ENCODE measurements at places on chromosomes 1 and 21. TPM values are rescaled to one million over a fixed set of nuclear protein-coding genes. Genes with fewer than 3 reads are reported as not detected.
A peak's percentile ranks its signal among the peaks of the same experiment; 100 is the strongest.

DNA sequence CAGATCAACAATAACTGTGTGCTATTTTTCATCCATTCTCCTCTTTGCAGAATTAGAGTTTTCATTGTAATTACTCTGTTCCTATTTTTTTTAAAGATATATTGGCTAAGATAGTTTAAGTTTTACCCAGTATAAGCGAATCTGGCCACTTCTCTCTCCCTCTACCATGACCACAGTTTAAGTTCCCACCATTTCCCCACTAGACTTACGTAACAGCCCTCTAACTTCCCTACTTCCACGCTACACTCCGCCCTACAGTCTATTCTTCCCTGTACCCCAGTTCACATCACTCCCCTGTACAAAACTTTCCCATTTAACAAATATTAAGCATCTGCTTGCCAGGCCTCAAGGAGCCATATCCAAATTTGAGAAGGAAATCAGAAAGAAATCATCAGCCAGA is 16.5 kb downstream of the CTSK start:
- no peak overlapping the region for H3K27ac ChIP-seq
- no peaks in the 10 kb centered on the region for H3K27me3 ChIP-seq
- H3K4me3 ChIP-seq = no peak overlapping the region
- H3K36me3 ChIP-seq = peaks cover 18% of the 10 kb centered on the region

DNA sequence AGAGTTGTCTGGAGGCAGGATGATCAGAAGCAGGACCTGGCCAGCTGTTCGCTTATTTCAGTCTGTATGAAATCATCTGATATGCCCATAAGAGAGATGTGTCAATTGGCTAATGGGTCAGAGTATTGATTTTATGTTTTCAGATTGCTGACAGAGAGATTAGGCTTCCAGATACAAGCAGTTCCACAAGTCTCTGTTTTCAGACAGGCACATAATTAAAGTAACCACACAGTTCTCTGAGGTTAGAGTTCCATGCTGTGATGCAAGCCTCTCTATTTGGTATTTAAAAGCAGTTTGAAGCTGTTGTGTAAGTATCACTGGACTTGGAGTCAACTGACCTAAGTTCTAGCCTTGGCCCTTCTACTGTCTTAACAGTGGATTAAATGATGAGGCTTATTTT is 50.1 kb downstream of the ATF6 start:
- H3K27ac ChIP-seq = no peak overlapping the region
- no peak for DNase-seq
- H3K4me1 ChIP-seq = peaks cover 5% of the 10 kb centered on the region
- H3K27me3 ChIP-seq = no peaks in the 10 kb centered on the region
- peaks cover 17% of the 10 kb centered on the region for H3K36me3 ChIP-seq
- no peak overlapping the region for H3K4me3 ChIP-seq

- H3K27ac ChIP-seq = peak overlapping the region; percentile 53
- H3K36me3 ChIP-seq = peaks cover 5% of the 10 kb centered on the region
- no peak for DNase-seq
- peak overlapping the region; percentile 21 for H3K4me3 ChIP-seq
- peaks cover 23% of the 10 kb centered on the region for H3K4me1 ChIP-seq
- H3K27me3 ChIP-seq = no peaks in the 10 kb centered on the region
Observed at GRCh38 chr1:156602557-156602993, 1.3 kb upstream of the GPATCH4 start.

GRCh38 chr1:230866171-230867070 is 1.9 kb downstream of the C1orf198 start:
- no peaks in the 10 kb centered on the region for H3K27me3 ChIP-seq
- no peak for DNase-seq
- peak overlapping the region; percentile 87 for H3K27ac ChIP-seq
- H3K36me3 ChIP-seq = peaks cover 4% of the 10 kb centered on the region
- peaks cover 69% of the 10 kb centered on the region for H3K4me1 ChIP-seq

DNA sequence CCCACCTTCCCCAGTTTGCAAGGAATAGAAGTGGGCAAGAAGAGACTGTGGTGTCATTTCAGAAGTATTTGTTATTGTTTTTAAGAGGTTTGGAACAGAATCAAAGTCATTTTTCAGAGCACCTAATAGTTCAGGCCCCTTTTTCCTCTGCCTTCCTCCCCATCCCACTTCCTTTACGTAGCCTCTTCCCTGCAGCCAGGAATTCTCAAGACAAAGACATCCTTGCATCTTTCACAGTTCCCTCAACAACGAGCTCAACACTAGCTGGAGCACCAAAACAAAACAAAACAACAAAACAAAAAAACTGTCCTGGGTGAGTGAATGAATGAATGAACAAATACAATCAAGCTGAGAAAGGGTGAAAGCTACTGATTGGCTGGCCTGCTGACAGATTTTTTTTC is 7.0 kb downstream of the PALMD start:
- no peak for DNase-seq
- H3K27ac ChIP-seq = no peak overlapping the region

- H3K4me3 ChIP-seq = no peak overlapping the region
- H3K36me3 ChIP-seq = no peaks in the 10 kb centered on the region
- peaks cover 20% of the 10 kb centered on the region for H3K4me1 ChIP-seq
- no peak overlapping the region for H3K27ac ChIP-seq
- no peak for DNase-seq
Observed at GRCh38 chr21:29235714-29236197, 63.0 kb upstream of the BACH1 start.

- H3K27ac ChIP-seq = no peak overlapping the region
- no peak for DNase-seq
- no peaks in the 10 kb centered on the region for H3K27me3 ChIP-seq
- H3K36me3 ChIP-seq = peaks cover 13% of the 10 kb centered on the region
- H3K4me1 ChIP-seq = peaks cover 16% of the 10 kb centered on the region
- no peak overlapping the region for H3K4me3 ChIP-seq
Observed at GRCh38 chr1:202135221-202135721, 9.3 kb downstream of the ARL8A start.

DNA sequence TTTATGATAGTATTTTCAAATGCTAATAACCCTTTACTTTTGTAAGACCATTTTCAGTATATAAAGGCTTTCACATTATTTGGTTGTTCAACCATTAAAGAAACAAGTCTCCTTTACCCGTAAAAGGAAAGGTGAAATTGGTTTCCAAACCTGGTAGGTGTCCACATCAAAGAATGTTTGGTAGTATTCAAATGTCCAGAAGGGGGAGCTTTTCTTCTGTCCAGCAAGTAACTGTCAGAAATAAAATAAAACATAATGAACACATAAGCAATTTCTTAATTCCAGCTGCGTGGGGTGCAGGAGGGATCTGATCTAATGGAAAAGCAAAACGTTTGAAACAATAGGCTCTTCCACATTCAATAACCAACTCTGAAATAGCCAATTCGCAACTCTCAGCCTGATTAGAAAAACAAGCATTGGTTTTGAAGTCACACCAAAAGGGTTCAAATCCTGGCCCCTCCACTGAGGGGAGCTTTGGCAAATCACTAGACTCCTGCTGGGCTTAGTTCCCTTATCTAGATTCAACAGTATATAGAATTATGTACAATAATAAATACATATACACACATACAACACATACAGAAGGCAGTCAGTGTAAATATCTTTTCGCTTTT is 11.0 kb downstream of the YIPF1 start:
- DNase-seq = no peak
- H3K4me1 ChIP-seq = no peaks in the 10 kb centered on the region
- H3K4me3 ChIP-seq = no peak overlapping the region
- no peaks in the 10 kb centered on the region for H3K27me3 ChIP-seq
- no peak overlapping the region for H3K27ac ChIP-seq

DNA sequence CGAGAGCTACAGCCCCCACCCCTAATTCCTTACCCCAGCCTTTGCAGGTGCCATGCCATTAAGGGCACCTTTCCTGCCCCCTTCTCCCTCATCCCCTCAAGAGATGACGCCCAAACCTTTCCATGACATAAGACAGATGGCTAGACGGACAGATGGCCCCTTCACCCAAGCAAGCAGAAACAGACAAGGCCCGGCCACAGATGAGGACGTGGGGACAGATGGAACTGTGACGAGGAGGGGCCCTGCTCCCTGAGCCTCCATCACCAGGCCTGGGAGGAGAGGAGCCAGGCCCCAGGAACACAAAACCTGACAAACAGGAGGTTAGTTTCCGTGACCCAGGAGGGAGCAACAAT is 24.7 kb upstream of the PEF1 start:
- no peak for DNase-seq
- peaks cover 17% of the 10 kb centered on the region for H3K36me3 ChIP-seq
- peak overlapping the region; percentile 84 for H3K27ac ChIP-seq
- no peak overlapping the region for H3K4me3 ChIP-seq
- peaks cover 39% of the 10 kb centered on the region for H3K4me1 ChIP-seq
- no peaks in the 10 kb centered on the region for H3K27me3 ChIP-seq

DNA sequence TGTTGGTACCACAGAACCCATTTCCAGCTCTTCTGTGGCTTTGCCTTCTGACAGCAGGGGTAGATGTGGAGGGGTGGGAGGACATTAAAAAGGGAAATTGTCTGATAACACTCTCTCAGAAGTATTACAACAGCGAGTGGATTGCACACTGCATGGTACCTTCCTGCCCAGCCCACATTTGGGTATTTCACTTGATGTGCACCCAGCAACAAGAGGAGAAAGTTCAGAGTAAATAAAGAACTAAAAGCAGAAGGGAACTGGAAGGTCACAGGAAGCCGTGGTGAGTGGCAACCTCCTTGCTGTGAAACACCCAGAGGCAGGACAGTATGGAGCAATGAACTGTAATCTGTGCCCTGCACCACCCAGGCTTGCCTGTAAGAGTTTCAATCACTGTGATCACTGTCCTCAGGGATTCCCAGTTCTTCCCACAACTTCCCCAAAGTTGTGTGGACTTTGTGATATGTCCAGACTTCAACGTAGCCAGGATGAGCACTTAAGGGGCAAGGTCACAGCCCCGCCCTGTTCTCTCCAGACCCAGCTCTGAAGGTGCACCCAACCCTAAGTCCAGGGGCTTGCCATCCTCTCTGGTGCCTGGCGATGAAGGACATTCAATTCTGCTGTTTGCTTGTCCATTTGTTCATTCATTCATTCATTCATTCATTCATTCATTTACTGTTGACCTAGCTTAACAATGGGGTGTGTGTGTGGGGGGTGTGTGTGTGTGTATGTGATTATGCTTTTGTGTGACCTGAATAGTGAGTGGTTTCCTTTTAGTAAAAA is 18.7 kb upstream of the F5 start:
- no peaks in the 10 kb centered on the region for H3K27me3 ChIP-seq
- no peaks in the 10 kb centered on the region for H3K4me1 ChIP-seq
- no peak for DNase-seq

- no peak overlapping the region for H3K4me3 ChIP-seq
- H3K4me1 ChIP-seq = peaks cover 7% of the 10 kb centered on the region
- DNase-seq = no peak
- peaks cover 37% of the 10 kb centered on the region for H3K27me3 ChIP-seq
Observed at GRCh38 chr1:60133848-60134247, 60.3 kb upstream of the C1orf87 start.

GRCh38 chr1:234665975-234666605 is 56.1 kb upstream of the IRF2BP2 start:
- no peaks in the 10 kb centered on the region for H3K4me1 ChIP-seq
- H3K27ac ChIP-seq = no peak overlapping the region
- DNase-seq = no peak
- H3K36me3 ChIP-seq = peaks cover 2% of the 10 kb centered on the region

DNA sequence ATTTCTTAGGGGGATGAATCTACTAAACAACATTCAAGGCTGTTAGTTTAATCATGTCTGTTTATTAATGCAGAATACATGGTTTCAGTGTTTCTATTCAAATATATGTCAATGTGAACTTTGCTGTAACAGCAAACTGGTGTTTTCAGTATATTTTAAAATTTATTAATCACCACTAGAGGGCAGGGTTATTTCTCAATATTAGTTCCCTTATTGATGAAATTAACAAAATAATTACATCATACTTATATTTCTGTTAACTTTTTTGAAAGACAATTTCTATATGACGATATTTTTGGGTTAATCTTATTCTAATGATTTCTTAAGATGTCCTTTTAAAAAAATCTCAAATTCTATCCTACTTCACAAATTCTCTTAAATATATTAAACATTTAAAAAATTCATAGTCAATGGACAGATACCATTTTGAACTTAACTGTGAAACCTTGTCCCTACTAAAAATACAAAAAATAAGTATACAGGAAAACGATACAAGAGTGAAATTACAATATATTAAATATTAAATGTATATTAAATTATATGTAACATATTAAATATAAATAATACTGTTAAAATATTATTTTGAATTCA is 1034.1 kb upstream of the PRMT6 start:
- peaks cover 6% of the 10 kb centered on the region for H3K27me3 ChIP-seq
- H3K4me1 ChIP-seq = no peaks in the 10 kb centered on the region
- H3K4me3 ChIP-seq = no peak overlapping the region
- DNase-seq = no peak
- H3K27ac ChIP-seq = no peak overlapping the region

DNA sequence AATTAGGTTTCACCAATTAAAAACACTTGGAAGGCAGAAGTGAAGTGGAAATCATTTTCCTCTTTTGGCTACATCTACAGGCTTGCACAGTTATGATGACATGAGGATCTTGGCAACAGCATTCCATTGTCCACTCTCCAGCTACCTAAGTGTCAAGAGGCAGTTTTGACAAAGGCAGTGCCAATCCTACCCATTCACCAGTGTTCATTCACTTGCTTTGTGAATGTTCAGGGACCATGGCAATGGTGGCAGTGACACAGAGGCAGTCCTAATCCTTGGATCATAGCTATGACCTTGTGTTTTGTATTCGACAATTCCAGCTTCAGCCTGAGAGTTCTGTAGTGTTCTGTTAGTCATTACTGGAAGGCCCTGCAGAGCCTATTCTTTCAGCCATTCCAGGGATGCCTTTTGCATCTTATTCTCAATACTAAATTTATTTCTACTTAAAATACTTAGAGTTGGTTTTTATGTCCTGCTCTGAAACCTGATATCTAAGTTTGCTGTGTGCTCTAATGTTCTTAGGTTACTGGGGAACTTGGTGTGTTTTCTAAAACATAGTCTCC is 36.7 kb downstream of the CRB1 start:
- peaks cover 4% of the 10 kb centered on the region for H3K27me3 ChIP-seq
- H3K27ac ChIP-seq = no peak overlapping the region
- no peak overlapping the region for H3K4me3 ChIP-seq
- no peak for DNase-seq

DNA sequence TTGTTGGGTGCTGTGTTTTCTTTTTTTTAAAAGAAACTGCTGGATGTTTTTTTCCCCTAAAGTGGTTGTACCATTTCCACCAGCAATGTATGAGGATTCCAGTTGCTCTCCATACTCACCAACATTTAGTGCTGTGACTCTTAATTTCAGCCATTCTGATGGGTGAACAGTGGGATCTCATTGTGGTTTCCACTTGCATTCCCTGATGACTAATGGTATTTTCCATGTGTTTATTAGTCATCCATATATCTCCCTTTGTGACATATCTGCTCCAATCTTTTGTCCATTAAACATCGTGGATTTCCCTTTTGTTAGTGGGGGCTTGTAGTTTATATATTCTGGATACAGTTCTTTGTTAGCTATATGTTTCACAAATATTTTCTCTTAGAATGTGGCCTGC is 206.0 kb downstream of the CAMTA1 start:
- peaks cover 56% of the 10 kb centered on the region for H3K27me3 ChIP-seq
- no peaks in the 10 kb centered on the region for H3K4me1 ChIP-seq
- H3K36me3 ChIP-seq = no peaks in the 10 kb centered on the region

- no peak for DNase-seq
- H3K27ac ChIP-seq = no peak overlapping the region
- peaks cover 2% of the 10 kb centered on the region for H3K4me1 ChIP-seq
- peaks cover 26% of the 10 kb centered on the region for H3K27me3 ChIP-seq
- no peak overlapping the region for H3K4me3 ChIP-seq
Observed at GRCh38 chr1:1208713-1209433, 2.5 kb upstream of the TNFRSF18 start.

Gene RGS8
- total RNA-seq = not detected

Gene OR6K3
- total RNA-seq = not detected

Gene ATP1A2
- total RNA-seq = 0.54 TPM

Gene VANGL2
- total RNA-seq = 55.5 TPM

Gene KAZN
- total RNA-seq = 36.3 TPM

Gene FTCD
- 9.6 TPM for total RNA-seq

Gene SUSD4
- total RNA-seq = 0.49 TPM

Gene HSPG2
- total RNA-seq = 221 TPM

All from mesothelial cell of epicardium (in vitro differentiated cells).